Epithelial cell of esophagus (primary cell): ENCODE measurements at places on chromosomes 6 and 20.

DNA sequence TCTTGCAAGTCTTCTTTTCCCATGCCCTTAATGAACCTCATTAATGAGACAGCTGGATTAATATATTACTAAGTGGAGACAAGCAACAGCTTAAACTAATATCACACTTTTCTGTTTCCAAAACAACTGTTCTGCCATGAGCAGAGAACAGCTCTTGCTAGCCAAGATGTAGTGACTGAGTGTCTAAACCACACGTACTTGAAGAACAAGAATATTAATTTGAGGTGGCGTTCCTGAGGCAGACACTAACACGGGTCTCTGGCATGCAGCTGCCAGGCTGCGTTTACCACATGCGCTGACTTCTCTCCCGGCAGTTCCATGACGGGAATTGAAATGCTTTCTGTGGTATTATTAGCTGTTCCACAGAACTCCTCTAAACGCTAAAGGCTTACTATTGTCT lies 80.6 kb downstream of the FNDC1 start:
- DNase-seq, result no peak

DNA sequence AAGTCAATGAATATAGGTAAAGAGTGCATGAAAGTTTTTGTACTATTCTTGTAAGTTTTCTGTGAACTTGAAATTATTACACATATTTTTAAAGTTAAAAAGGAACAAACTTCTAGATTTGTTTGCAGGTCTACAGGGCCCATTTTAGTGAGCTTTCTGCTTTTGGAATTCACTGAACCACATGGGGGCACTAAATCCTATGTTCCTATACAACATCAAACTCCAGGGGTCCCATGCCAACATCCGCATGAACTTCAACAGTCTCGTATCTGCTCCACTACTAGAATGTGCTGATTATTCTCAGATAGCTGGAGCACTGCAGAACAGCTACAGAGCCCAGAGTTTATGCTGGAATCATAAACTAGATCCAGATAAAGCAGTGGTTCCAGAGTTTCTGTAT lies 347.9 kb upstream of the SPTLC3 start:
- no peak for DNase-seq

DNA sequence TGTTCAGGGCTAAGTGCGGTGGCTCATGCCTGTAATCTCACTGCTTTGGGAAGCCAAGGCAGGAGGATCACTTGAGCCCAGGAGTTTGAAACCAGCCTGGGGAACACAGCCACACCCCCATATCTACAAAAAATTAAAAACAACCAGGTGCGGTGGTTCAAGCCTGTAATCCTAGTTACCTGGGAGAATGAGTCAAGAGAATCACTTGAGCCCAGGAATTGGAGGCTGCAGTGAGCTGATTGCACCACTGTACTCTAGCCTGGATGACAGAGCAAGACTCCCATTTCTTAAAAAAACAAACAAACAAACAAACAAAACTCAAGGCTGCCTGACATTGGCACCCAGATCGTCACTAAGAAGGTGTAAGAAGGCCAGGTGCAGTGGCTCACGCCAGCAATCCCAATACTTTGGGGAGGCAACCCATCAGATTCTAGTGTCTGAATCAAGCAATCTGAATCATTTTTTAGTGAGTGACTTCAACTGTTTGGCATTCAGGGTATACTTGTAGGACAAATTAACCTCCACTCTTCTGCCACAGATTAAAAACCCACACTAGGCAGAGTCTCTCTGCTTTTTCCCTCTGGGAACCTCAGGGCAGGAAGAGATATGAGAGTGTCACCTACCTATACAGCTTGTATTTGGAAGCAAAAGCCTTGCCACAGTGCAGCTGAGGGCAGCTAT lies 6.1 kb downstream of the PLAGL2 start:
- peak; percentile 65 for DNase-seq

DNA sequence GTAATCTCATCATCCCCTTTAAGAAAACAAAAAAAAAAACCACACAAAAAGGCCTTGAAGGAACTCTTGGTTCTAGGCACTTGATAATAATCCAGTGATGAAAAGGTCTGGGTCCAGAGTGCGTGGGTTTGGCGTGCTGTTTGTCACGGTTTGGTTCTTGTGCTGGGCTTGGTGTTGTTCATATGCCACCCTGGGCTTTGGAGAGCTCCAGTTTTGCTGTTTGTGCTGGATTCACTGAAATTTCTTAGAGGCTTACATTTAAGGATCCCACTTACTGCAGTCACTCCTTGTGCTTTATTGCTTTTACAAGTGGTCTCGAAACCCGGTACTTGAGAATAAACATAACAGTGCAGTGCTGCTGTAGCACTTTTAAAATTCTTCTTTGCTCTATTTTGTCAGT lies 68.8 kb upstream of the XRN2 start:
- DNase-seq, result no peak

- no peak for DNase-seq
These were observed 85.8 kb upstream of the CCDC167 start for GRCh38 chr6:37585523-37585905.

- peak; percentile 71 for DNase-seq
These were observed 22.3 kb upstream of the SAYSD1 start for GRCh38 chr6:39137245-39137644.

DNA sequence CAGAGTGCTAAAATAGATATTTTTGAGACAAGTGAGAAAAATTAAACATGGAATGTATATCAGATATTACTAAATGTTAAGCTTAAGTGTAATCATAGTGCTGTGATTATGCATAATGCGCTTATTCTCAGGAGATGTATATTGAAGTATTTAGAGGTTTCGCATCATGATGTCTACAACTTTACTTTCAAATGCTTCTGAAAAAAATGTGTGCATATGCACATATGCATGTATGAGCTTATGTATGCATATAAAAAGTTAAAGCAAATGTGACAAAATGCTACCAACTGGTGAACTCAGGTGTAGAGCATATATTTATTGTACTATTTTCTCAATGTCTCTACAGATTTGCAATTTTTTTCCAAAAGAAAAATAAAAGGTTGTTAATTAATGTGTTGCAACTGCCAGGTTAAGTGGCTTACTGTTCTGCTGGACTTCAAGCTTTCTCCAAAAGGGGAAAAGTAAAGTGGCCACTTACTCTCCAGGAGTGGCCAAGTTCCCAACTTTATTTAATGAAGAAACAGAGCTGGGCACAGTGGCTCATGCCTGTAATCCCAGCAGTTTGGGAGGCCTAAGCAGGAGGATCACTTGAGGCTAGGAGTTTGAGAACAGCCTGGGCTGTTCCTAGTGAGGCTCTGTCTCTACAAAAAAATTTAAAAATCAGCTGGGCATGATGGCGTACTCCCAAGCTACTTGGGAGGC lies 48.9 kb downstream of the B4GALT5 start:
- DNase-seq, result no peak

- no peak for DNase-seq
These were observed 64.8 kb upstream of the BEND6 start for GRCh38 chr6:56890066-56890465.

GRCh38 chr6:17621003-17621402 lies 20.9 kb downstream of the FAM8A1 start:
- no peak for DNase-seq

GRCh38 chr6:116244284-116244683 lies 9.6 kb downstream of the TSPYL4 start:
- DNase-seq, result peak; percentile 72

DNA sequence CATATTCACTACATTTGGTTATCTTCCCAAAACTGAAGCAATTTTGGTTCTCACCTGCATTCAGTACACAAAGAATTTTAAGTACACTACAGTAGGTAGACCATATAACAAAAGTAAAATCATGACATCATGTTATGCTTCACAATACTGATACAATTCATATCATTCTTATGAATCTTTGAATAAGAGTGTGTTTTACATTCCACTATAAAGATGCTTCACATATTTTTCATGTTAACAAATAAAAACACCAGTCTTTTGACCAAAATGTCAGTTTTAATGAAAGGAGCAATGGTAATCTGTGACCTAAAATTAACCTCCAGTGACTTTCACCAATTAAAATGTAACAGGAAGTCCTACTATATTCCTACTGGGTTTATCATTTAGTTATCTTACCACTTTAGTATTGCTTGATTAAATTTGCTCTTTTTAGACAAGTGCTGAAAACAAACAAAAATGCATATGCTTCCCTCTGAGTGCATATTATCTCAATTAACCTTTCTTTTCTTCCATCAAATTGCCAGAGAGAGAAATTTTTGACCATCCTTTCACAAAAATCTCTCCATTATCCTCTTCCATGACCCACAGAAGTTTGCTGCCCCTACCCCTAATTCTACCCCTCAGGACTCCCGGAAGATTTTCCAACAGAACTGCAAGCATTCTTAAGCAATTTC lies 49.3 kb downstream of the PHIP start:
- DNase-seq, result no peak

GRCh38 chr6:11315743-11316437 lies 83.4 kb upstream of the NEDD9 start:
- DNase-seq, result peak; percentile 94

GRCh38 chr6:170504479-170504878 lies 48.6 kb downstream of the PSMB1 start:
- no peak for DNase-seq

DNA sequence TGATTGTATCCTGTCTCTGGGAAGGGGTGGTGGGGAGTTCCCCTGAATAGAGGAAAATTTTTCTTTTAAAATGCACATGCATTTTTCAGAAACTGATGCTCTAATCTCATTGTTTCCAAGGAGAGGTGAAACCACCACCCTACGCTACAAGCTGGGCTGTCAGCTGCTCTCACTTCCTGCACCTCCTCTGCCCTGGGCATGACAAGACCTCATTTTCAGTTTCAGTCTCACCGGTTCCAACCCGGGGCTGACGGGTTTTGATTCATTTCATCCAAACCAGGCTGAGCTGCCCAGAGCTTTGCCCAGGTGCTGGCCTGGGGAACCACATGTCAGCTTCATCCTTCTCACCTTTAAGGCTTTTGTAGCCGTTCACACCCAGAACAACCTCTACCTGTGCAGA lies 99.7 kb downstream of the EYA2 start:
- DNase-seq, result peak; percentile 64

- no peak for DNase-seq
These were observed 1019.4 kb downstream of the EPHA7 start for GRCh38 chr6:92399911-92400310.

DNA sequence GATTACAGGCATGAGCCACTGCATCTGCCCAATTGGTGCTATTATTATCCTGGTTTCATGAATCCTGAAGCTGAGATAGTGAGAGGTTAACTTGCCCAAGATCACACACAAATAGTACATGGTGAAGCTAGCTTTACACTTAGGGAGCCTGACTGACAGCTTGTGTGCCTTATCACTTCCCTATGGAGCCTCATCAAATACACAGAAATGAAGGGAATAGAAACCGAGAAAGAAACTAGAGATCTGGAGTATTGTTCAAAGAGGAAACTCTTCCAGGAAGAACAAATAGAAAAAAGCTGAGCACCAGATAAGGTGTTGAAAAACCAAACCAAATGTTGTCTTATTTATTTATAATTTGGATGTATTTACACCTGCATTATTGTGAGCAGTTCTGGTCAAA lies 155.0 kb upstream of the CITED2 start:
- no peak for DNase-seq

- no peak for DNase-seq
These were observed 641 bp downstream of the DBNDD2 start for GRCh38 chr20:45408646-45409213.

- DNase-seq, result peak; percentile 68
These were observed 286.9 kb upstream of the PTCHD4 start for GRCh38 chr6:48397887-48398286.

GRCh38 chr6:145428706-145429105 lies 306.6 kb downstream of the EPM2A start:
- DNase-seq, result no peak

GRCh38 chr6:74357321-74357720 lies 661.3 kb downstream of the CD109 start:
- DNase-seq, result no peak

- DNase-seq, result no peak
These were observed 19.9 kb upstream of the BHLHE23 start for GRCh38 chr20:63026582-63027165.

GRCh38 chr6:43308990-43309477 lies 408 bp upstream of the CRIP3 start:
- DNase-seq, result no peak
